NT2/D1 (cell line): ENCODE measurements at places on chromosomes 4 and X.

- DNase-seq: no peak
Measured at GRCh38 chrX:86407371-86407770, 259.1 kb downstream of the DACH2 start.

GRCh38 chr4:123987408-123987807 lies 590.8 kb downstream of the SPRY1 start:
- DNase-seq: no peak

- DNase-seq: no peak
Measured at GRCh38 chr4:76533314-76533713, 98.3 kb downstream of the SHROOM3 start.

DNA sequence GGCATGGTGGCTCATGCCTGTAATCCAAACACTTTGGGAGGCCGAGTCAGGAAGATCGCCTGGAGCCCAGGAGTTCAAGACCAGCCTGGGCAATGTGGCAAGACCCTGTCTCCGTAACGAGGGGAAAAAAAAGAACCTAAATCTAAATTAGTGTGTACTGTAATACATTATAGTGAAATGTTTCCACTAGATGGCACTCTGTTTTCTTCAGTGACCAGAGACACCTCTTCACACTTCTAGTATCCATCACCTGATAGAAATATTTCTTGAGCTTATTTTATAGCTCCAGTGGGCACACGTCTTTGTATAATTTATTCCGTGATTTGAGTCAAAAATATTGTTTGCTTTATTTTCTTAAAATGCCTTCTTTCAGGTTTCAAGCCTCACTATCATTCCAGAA lies 600.9 kb upstream of the DIPK2B start:
- DNase-seq: no peak

- no peak for DNase-seq
Measured at GRCh38 chr4:140256335-140256734, 102.4 kb upstream of the MAML3 start.

- DNase-seq: no peak
Measured at GRCh38 chr4:140777894-140778293, 21.7 kb upstream of the TBC1D9 start.

- DNase-seq: no peak
Measured at GRCh38 chr4:158599150-158599549, 72.5 kb downstream of the C4orf46 start.

- DNase-seq: no peak
Measured at GRCh38 chrX:150730719-150731118, 37.5 kb downstream of the MTMR1 start.

DNA sequence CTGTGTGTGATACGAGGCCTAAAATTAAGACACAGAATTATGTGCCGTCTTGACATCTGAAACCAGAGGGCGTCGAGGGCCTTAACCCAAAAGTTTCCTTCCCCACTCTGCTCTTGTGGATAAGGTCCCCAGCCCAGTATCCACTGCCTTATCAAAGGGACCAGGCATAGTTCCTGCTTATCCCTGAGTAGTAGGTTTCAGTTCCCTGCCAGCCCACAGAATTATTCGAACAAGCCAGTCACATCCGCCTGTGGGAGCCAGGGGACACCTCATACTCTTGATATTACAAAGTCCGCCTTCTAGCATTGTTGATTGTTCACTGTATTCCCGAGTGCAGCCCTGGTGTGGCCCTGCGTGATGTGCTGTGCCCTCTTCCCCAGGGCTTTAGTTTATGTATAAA lies 5.4 kb upstream of the MMRN1 start:
- DNase-seq: no peak

DNA sequence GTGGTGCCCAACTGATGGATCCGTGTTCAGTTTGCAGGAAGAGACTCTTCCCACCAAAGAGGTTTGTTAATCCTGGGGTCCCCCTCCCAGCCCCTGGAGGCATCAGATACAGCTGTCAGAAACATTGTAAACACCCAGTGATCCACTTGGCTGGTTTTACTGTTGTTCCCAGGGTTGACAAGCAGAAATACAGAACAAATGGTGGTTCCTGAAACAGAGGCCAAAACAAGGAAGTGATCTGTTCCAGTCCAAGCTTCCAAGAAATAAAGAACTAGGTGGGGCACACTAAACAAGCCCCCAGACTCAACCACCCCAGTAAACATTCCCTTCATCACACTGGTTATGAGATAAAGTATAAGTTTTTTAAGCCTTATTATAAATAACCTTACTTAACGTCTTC lies 1.4 kb downstream of the TMLHE start:
- DNase-seq: no peak

- DNase-seq: no peak
Measured at GRCh38 chr4:80219301-80220025, 22.2 kb downstream of the PRDM8 start.

DNA sequence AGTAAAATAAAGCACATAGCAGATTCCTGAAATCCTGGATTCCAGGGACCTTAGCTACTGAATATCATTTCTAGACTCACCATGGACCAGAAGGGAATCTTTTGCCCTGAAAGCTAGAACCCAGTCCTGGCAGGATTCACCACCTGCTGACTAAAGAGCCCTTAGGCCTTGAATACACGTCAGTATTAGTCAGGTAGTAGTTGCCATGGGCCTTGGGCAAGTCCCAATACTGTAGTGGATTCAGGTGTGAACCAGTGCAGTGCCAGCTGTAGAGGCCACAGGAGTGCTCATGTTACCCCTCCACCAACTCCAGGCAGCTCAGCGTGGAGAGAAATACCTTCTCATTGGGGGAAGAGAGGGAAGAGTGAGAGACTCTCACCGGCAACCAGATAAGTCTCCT lies 64.1 kb upstream of the UBQLN2 start:
- no peak for DNase-seq

DNA sequence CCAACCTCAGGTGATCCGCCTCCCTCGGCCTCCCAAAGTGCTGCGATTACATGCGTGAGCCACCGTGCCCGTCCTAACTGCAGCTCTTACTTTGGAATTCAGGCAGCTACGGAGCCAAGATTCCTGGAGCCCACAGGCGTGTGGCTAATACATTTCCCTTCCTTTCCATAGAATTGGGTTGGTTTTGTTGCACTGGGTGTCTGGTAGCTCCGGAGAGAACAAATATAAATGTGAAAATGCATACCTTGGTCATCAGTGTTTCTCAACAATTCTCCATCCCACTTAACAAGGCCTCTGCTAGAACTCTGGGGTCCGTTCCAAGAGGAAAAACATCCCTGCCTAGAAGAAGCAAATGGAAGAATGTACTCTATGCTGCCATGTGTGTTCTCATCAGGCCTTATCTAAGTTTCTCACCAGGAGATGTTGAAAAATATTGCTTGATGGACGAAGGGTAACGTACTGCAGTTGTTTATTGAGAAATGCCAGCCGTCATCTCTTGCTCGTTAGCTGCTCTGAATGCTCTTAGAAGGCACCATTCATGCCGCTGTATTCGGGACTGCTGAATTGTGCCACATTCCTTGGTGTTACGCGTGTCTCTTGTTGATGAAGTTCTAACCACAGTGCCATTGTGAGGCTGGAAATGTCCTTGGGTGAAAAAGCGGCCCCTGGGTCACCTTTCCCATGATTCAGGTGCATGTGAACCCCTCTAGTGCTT lies 50.5 kb upstream of the CD99 start:
- no peak for DNase-seq

DNA sequence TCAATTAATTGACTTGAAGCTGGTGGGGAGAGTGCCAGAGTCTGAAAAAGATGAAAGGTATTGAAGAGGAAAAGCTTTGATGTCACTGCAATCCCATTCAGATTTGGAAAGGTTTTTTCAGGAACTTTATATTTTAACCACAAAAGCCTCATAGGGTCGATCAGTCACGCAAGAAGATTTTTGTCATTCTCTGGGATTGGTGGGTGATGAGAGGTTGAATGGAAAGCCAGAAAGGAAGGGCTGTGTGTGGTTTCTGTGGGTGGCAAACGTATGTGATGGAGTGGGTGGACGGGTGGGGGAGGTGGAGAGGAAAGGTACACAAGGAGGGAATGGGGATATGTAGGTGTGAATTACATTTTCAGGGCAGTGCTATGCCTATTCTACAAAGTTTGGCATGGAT lies 173.8 kb upstream of the SCML1 start:
- no peak for DNase-seq

DNA sequence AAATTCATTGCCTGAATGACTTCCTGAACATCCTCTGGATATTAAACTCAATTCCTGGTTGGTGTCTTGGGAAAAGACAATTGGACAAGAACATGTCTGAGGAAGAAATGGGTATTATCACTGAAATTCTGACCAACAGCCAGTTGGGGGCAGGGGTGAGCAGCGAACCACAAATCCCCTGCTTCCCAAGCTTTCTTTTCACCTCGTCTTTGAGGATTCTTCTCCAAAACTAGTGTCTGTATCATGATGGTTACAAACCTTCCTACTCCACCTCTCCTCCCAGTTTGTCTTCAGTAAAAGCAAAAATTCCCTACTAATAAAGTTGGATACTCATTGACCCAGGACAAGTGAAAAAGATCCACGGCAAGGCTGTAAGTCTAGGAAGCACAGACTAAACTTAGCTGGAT lies 48.3 kb upstream of the WDR1 start:
- DNase-seq: peak; percentile 50

GRCh38 chrX:24479924-24480323 lies 14.8 kb downstream of the PDK3 start:
- no peak for DNase-seq

- no peak for DNase-seq
Measured at GRCh38 chrX:13483773-13484172, 85.6 kb upstream of the EGFL6 start.

DNA sequence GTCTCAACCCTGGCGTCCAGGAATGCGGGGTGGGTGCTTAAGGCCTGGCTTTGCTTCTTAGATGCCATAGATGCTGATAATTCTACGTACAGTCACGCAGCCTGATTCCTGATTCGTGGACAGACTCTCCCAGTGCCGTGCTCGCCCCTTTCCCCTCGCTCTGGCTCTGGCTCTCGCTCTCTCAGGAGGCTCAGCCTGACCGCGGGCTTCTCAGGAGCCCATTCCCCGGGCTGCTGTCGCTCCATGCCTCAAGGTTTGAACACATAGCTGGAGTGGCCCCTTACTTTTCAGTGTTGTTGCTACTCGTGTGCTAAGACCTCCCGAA lies 59.2 kb upstream of the ZC4H2 start:
- peak; percentile 16 for DNase-seq

- DNase-seq: no peak
Measured at GRCh38 chrX:39592776-39593175, 505.0 kb downstream of the BCOR start.

DNA sequence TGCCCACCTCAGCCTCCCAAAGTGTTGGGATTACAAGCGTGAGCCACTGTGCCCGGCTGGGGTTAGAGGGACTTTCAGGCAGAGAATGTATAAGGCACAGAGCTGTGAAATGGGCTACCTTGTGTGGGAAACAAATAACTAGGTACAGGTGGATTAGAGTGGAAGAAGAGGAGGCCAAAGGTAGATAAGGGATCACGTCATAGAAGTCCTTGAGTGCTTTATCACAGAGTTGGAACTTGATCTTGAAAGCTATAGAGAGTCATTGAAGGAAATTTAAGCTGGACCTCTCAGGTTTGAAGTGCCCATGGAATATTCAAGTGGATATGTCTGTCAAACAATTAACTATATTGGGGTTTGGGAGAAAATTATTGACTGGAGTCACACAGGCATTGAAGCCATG lies 8.4 kb downstream of the N4BP2 start:
- no peak for DNase-seq

DNA sequence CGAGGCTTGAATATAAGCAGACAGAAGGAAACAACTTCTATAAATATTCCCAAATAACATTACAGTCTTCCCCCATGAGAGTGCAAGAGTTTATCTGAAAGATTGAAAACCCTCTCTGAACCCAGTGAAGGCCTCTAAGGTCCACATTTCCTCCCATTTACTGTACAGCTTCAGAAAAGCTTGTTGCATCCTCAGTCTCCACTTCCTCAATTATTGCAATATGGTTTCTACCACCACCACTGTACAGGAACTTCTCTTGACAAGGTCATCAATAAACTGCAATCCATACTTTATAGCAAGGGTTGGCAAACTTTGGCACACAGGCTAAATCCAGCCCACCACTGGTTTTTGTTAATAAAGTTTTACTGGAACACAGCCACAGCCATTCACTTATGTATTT lies 239.0 kb downstream of the THOC2 start:
- DNase-seq: no peak

GRCh38 chr4:169410839-169411770 lies 140.3 kb upstream of the SH3RF1 start:
- DNase-seq: no peak

- DNase-seq: no peak
Measured at GRCh38 chrX:72545990-72546389, 26.7 kb downstream of the HDAC8 start.

GRCh38 chrX:154988719-154989118 lies 33.8 kb downstream of the F8 start:
- DNase-seq: no peak

DNA sequence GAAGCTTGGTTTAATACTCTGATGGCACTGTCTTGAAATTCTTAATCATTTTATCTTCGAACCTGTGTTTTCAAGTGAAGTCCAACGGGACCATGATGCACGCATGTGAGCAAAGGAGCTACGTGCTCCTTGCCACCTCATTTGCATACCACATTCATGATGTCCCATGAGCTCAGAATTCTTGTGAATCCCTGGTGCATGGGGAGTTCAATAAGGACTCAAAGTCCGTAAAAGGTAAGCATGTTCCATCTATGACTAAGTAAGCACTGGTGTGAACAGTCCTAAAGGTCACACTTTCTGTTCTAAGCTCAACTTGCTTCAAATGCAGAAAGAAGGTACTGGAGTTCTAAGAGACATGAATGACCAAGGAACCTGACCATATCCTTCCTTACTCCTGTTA lies 13.1 kb upstream of the GPM6B start:
- no peak for DNase-seq
